Stimulated activated CD8-positive, alpha-beta memory T cell treated with anti-CD3 and anti-CD28 coated beads, Interleukin-12 subunit alpha, Interleukin-12 subunit beta, amount 100 ng/mL, for 4 hours (primary cell): ENCODE measurements at places on chromosomes 3 and 15.

DNA sequence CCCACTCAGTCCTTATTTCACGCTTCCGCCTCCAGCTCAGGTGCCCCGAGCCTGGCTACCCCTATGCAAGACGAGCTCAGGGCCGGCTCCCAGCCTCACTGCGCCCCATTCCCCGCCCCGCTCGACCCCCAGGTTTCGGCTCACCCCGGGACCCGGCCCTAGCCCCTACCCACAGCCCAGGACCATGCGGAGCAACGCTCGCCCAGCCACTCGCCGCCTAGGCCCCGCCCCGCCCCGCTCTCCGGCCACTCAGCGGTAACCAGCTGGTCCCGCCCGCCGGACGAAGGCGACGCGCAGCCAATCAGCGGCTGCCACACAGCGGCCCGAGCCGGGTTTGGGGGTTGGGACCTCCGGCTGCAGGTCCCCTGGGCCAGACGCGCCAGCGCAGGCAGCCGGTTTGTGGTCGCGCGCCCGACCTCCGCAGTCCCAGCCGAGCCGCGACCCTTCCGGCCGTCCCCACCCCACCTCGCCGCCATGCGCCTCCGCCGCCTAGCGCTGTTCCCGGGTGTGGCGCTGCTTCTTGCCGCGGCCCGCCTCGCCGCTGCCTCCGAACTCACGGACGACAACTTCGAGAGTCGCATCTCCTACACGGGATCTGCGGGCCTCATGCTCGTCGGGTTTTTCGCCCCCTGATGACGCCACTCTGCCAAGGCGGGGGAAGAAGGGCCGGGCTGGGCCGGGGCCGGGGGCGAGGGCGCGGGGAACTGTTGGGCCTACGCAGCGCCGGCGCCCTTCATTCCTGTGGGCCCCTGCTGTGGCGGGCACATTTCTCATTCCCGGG is at the start of gene CATSPER2:
Gene CATSPER2, minus strand, starts transcription at position 196 of the 781 bp plus-strand sequence. CDS start 783 bp downstream, outside the sequence.
- DNase-seq, result no peak

- DNase-seq, result no peak
These were observed 985.4 kb downstream of the PLOD2 start for GRCh38 chr3:145175626-145176025.

GRCh38 chr15:76061700-76062099 is 1.9 kb downstream of the TMEM266 start:
- no peak for DNase-seq

- no peak for DNase-seq
These were observed 49.5 kb upstream of the PDZRN3 start for GRCh38 chr3:73674280-73674679.

DNA sequence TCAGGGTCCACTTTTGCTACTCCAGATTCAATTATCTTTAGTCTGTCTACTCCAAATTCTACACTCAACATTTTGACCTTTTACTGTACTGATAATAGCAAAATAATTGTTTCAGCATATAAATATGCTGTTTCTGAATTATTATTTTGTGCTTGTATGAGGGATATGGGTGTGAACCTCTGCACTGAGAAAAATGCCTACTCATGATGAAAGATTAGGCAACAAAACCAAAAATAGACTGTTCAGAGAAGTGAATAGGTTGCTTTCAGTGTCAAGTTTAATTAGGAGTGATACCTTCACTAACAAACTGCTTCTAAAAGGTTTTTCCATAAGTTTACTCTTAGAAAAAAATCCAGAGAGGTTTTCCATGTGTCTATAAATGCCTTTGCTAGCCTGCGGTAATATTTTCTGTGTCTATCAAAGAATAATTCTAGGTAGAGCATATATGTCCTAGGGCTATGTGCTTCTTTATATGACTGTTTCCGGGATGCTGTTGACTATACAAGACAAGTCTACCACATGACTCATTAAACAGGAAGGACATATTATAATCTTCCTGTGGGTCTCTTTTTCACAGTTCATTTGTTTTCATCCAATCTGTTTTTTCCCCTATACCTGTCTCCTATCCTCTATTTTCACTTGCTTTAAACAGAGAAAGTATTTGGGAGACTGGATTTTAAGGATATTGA is 218.5 kb upstream of the TTC14 start:
- DNase-seq, result no peak

GRCh38 chr3:127114337-127115070 is 78.4 kb upstream of the PRR23E start:
- no peak for DNase-seq

GRCh38 chr3:165336786-165337185 is 140.6 kb upstream of the SLITRK3 start:
- DNase-seq, result no peak

- no peak for DNase-seq
These were observed 16.1 kb downstream of the IRAK2 start for GRCh38 chr3:10180738-10181295.
